ENCODE measurements at places on chromosomes 3 and 15. TPM values are rescaled to one million over a fixed set of nuclear protein-coding genes. Genes with fewer than 3 reads are reported as not detected.

The GPR27 gene
- 10.8 TPM for total RNA-seq

The KLHL6 gene
- 2.1 TPM for total RNA-seq

The FEZF2 gene
- not detected for total RNA-seq

The UROC1 gene
- total RNA-seq: not detected

The DYNLT2B gene
- total RNA-seq: 35.2 TPM

The ALS2CL gene
- 5.9 TPM for total RNA-seq

The OIP5 gene
- total RNA-seq: 4.5 TPM

The HIGD2B gene
- total RNA-seq: not detected

The MTFMT gene
- total RNA-seq: 19.7 TPM

The PLA2G4E gene
- not detected for total RNA-seq

The RARB gene
- total RNA-seq: 43.8 TPM

The KCNH8 gene
- total RNA-seq: 4.1 TPM

The FGF7 gene
- total RNA-seq: 5.6 TPM

The COL8A1 gene
- 196 TPM for total RNA-seq

The SYNPR gene
- 83.5 TPM for total RNA-seq

The SPTBN5 gene
- 2.9 TPM for total RNA-seq

The SPESP1 gene
- 7.6 TPM for total RNA-seq

The IMPG2 gene
- 1.5 TPM for total RNA-seq

The DUOX1 gene
- total RNA-seq: under 0.01 TPM

The TPM1 gene
- total RNA-seq: 480 TPM

The TCF12 gene
- 183 TPM for total RNA-seq

The HHLA2 gene
- 0.22 TPM for total RNA-seq

The AMT gene
- total RNA-seq: 4.1 TPM

The BSN gene
- 14.8 TPM for total RNA-seq

The ACKR4 gene
- total RNA-seq: 1.8 TPM

The LRRFIP2 gene
- 62.4 TPM for total RNA-seq

The LEKR1 gene
- 1.8 TPM for total RNA-seq

The SNRPN gene
- total RNA-seq: 305 TPM

The CRTAP gene
- 105 TPM for total RNA-seq

The CD96 gene
- 0.28 TPM for total RNA-seq

The MB21D2 gene
- total RNA-seq: 23.4 TPM

The PIF1 gene
- total RNA-seq: 4.0 TPM

The DNAH12 gene
- total RNA-seq: 7.8 TPM

The DPPA4 gene
- 10.1 TPM for total RNA-seq
